NCI-H446 treated with DMSO at 0.1 percent for 48 hours (cell line): ENCODE measurements at places on chromosomes 6 and 20.

DNA sequence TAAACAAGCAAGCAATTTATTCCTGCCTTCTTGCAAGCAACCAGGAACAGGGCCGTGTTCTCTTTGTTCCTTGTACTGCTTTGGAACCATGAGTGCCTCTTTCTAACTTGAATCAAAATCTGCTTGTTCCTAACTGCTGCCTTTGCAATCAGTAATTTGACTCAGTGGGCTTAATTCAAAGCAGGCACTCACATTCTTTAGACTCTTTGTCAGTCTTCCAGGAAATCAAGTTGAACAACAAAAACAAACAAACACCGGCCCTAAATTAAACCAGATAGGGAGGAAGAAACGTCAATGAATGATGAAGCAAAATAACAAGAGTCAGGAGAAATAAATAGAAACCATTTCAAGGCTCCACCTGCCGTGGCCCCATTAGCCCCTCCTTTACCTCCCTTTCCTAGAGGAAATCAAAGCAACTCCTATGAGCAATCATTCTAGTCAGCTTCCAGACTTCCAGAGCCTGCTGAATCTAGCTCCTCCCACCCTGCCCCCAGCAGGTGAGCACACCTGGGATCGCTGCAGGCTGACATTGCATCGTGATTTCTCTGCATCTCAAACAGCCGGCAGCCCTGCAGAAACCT is 582.2 kb upstream of the FLRT3 start:
- no peak for DNase-seq

DNA sequence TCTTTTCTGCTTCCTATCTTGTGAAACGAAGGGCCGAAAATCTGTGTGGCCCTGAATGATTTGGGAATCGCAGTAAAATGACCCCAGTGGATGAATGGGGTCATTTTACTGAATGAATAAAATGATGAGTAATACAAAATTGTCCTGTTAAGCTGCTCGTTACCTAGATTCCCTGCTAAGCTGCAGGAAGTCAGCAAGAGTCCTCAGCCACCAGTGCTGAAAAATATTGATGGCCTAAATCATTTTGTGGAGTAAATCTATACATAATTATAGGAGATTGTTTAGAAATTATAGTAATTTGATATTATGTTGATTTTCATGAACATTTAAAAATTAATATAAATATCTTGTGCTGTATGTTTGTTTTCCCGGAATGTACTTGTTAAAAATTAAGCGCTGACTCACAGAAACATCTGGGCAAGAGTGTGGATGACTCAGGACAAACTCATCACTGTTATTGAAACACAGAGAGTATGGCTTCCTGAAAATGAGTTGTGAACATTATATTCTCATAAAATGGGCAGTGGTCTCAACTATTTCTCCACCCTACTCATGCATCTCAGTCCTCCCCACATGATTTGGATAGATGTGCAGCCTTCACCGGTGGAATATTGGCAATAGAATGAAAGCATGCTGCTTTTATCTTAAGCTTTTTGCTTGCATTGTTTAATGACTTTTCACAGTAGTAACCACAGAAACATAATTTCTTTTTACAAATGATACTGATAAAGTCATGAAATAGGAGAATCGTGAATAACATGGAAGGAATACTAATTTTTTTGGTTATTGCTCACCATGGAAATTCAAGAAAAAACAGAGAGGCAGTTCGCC is 36.2 kb upstream of the RGS17 start:
- no peak for DNase-seq

DNA sequence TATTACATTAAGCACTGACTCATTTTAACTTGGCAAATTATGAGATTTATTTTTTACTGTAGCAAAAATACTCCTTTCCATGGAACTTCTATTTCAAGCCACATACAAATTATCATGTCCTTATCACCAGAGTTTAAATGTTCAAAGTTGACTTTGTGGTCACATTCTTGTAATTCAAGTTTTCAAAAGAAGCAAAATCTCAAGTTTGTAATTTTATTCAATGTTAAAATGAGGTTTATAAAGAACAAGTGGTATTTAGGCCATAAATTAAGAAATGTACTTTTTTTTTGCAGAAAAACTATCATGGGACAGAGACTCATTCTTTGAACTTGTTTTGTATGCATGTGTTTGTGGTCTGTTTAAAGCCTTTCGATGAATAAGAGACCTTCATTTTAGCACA is 811.5 kb downstream of the TENT5A start:
- DNase-seq, result no peak

DNA sequence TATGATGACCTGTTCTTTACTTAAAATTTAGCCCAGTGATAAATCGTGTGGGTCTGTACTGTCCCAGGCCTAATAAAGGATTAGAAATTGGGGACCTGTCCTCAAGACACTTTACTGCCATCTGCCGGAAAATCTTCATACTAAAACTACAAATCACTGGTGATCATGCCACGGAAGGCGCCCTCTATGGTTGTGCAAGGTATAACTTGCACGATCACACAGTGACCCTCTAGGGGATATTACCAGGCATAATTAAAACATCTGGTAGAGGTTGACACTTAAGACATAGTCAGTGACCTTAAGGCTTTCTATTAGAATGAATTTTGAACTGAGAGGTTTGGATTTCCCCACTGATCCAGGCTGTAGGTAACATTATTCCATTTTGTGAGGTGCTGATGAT is 172.6 kb downstream of the BMP2 start:
- no peak for DNase-seq

- DNase-seq, result no peak
Observed at GRCh38 chr20:58883241-58883691, 30.8 kb downstream of the GNAS start.

- DNase-seq, result no peak
Observed at GRCh38 chr6:40848038-40848437, 191.0 kb downstream of the UNC5CL start.

DNA sequence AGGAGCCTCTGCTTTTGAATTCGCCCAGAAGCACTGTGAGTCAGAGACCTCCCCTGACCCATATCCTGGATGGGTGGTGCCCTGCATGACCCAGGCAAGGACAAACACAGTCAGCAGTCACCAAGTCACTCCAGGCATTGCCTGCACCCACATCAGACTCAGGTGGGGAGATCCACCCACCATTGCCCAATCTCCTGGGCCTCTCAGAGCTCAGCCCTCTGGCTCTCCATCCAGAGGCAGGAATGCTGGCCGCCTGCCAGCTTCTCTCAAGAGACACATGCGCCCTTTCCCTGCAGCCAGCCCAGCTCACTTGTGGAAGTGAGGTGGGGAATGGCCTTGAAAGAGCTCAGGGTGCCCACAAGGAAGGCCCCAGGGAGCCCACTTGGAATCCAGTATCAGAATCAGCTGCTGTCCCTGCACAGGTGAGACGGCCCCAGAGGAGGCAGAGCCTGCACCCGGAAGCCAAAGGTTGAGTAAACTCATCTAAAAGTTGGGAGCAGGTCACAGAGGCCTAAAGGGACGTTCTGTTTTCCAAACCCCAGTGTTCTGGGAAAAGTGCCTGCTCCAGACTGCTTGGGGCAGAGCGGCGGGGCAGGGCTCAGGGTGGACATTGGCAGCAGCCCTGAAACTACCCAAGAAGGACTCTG is 129.8 kb downstream of the PREX1 start:
- DNase-seq, result no peak

- no peak for DNase-seq
Observed at GRCh38 chr6:157760589-157761330, 62.3 kb upstream of the SNX9 start.

GRCh38 chr20:57043091-57043490 is 223.3 kb downstream of the BMP7 start:
- no peak for DNase-seq

DNA sequence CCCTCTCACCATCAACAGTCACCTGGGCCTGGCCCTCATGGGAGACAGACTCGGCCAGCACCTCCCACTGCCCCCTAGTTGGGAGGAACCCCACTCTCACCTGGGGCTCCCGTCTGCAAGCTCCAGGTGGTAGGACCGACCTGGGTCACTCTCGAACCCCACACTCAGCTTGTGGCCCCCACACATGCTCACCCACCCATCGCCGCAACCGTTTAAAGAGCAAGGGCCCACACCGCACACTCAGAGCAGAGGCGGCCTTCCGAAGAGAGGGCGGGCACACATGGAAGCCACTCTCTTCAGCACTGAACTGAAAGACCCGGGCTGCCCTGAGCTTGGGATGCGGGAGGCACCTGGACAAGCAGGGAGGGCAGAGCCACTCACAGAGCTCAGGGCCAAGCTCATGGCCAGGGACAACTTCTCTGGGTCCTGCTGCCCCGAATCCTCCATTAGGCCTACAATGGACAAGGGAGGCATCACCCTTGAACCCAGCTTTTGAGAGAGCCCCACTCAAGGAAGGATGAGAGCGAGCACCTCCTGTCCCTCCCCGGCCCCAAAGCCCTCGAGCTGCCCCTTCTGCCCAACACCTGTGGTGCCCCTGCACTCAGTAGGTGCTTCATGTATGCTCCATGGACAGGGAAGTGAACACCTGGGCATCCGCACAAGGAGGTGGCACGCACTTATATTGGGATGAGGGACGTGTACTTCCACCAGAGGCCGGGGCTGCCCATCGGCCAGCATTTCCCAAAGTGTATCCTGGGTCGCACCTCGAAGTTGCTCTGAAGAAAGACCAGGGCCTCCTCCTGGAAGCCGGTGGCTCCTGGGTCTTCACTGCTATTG is 50.4 kb downstream of the YTHDF1 start:
- DNase-seq, result no peak

GRCh38 chr6:139253656-139254055 is 38.1 kb downstream of the TXLNB start:
- DNase-seq, result no peak

GRCh38 chr20:47133809-47134456 is 222.6 kb downstream of the ZMYND8 start:
- DNase-seq, result no peak

DNA sequence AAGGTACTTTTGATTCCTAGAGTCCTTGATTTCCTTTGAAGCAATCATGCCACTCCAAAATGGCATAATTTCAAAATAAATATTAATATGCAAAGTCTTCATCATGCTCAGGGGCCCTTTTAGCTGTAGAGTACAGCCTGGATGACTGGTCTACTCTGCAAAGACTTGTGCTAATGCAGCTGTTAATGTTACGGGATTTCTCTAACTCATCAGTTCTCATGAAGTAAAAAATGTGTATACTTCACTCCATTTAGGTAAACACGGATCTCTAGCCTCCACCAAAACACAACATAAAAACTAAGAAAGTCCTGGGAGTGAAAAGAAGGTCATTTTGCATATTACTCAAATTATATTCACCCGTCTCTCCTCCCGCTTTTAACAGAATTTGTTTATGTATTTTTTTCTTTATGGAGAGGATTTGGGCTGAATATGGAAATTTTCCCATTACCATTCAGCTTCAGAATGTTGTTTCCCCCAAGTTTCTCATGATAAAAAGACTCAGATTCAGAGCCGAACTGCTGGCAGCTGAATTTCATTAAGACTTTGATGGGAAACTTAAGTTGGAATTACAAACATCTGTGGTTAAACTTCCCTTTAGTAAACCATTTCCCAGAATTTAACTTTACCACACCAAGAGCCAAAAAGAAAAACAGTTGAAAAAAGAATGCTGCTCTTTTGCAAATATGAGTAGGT is 8.7 kb downstream of the LAMA4 start:
- DNase-seq, result no peak

GRCh38 chr20:37873884-37874283 is 29.0 kb upstream of the VSTM2L start:
- DNase-seq, result no peak

GRCh38 chr6:165571721-165572132 is 91.3 kb downstream of the PDE10A start:
- DNase-seq, result no peak

DNA sequence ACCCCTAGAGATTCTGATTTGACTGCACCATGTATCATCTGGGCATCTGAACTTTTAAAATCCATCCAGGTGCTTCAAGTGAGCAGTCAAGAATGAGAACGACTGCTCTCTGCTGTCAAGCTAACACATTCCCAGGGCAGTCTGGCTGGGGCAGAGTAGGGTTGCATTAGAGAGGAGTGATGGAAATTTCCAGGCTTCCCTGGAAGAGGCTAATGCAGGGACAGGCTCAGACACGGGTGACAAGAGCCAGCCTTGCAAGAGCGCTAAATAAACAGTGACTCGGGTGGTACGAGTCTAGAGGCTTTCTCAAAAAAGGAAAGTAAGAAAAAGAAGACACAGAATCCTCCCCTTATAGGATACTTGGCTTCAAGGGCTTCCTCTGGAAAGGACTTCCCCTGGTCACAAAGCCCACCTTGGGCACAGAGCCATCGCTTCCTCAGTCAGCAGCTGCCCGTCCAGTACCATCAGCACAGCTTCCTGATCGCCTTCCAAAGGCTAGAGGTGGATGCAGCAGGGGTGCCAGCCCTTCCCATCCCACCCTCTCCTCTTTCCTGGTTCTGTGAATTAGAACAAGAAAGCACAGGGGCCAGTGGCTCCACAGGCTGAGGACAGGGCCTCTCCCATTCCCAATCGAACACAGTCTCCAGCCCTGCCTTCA is 177.4 kb upstream of the RREB1 start:
- DNase-seq, result no peak

GRCh38 chr6:63814459-63814858 is 178.9 kb downstream of the PHF3 start:
- DNase-seq, result no peak

DNA sequence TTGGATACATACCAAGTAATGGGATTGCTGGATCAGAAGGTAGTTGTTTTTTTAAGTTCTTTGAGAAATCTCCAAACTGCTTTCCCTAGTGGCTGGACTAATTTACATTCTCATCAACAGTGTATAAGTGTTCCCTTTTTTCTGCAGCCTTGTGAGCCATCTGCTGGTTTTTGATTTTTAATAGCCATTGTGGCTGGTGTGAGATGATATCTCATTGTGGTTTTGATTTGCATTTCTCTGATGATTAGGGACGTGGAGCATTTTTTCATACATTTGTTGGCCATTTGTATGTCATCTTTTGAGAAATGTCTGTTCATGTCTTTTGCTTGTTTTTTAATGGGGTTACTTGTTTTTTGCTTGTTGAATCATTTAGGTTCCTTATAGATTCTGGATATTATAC is 34.8 kb downstream of the TOP1 start:
- DNase-seq, result no peak

GRCh38 chr6:74642101-74642500 is 563.8 kb downstream of the COL12A1 start:
- no peak for DNase-seq

DNA sequence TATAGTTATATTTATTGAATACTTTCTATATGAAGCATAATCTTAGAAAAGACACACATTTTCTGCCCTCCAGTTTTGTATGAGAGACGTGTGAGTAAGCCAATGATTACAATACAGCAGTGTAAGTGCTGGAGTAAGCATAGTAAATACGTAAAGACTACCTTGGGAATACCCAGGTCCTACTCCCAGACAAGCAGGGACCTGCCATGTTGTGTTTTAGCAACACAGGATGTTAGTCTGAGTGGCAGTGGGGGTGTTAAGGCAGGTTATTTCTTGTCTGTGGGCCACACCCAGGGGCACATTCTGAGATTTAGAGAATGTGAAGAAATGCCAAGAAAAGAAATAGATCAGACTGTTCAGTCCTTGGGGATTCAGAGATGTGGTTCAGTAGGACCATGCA is 34.3 kb upstream of the RNF144B start:
- DNase-seq, result no peak
